ENCODE measurements at places on chromosomes 2 and 18. TPM values are rescaled to one million over a fixed set of nuclear protein-coding genes. Genes with fewer than 3 reads are reported as not detected.

DNA sequence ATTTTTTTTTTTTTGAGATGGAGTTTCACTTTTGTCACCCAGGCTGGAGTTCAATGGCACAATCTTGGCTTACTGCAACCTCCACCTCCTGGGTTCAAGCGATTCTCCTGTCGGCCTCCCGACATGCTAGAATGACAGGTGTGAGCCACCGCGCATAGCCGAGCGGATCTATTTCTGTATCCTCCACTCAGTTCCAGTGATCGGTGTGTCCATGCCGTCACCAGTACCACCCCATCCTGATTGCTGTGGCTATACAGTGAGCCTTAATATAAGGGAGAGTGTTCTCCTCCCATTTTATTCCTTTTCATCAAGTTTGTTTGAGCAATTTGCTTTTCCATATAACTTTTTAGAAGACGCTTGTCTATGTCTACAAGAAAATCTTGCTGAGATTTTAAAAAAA, 35.2 kb downstream of the RFX8 start:
- H3K27me3 ChIP-seq = no peaks in the 10 kb centered on the region
- H3K36me3 ChIP-seq = no peaks in the 10 kb centered on the region
- H3K27ac ChIP-seq = no peak overlapping the region
- DNase-seq = no peak
- no peak overlapping the region for H3K4me3 ChIP-seq

GRCh38 chr2:86052676-86053075, 53.0 kb downstream of the POLR1A start:
- H3K4me3 ChIP-seq = no peak overlapping the region
- no peak overlapping the region for H3K27ac ChIP-seq
- H3K36me3 ChIP-seq = peaks cover 81% of the 10 kb centered on the region

GRCh38 chr2:84427235-84428138, 31.6 kb downstream of the SUCLG1 start:
- peaks cover 20% of the 10 kb centered on the region for H3K4me1 ChIP-seq
- peaks cover 60% of the 10 kb centered on the region for H3K36me3 ChIP-seq
- no peaks in the 10 kb centered on the region for H3K27me3 ChIP-seq

The DTYMK gene
- total RNA-seq = 66.3 TPM

The ATP6V1B1 gene
- total RNA-seq = not detected

The ALPG gene
- total RNA-seq = not detected

The LINC00305 gene
- not detected for total RNA-seq

Measured in MCF 10A (cell line).